ENCODE measurements at places on chromosomes 11 and 22. TPM values are rescaled to one million over a fixed set of nuclear protein-coding genes. Genes with fewer than 3 reads are reported as not detected.

Gene ZNF280A
- not detected for total RNA-seq

Gene OR51B4
- total RNA-seq: not detected

Gene FOLR3
- total RNA-seq: not detected

Gene TSPAN32
- not detected for total RNA-seq

DNA sequence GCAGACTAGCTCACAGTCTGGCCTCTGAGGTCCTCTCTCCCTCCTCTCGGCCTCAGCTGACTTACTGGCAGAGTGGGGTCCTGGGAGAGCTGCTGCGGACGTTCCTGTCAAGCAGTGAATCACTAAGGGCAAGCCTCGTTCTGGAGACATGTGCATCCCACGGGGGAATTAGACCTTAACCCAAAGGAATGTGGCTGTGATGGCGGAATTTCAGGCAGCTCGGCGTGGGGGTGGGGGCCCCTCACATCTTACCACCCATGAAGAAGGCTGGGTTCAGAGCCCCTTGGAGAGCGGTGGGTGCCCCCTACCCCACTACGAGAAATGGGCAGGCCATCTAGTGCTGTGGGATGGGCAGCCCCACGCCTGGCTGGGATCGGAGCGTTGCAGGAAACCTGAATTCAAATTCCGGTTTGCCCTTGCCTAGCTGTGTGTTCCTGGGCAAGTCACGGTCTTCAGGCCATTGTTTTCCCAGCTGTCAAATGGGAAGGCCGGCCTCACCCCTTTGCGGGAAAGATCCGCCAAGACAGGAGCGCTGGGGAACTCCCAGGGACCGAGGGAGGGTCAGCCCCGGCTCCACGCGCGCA is 554 bp downstream of the LRRC32 start:
- no peak for DNase-seq

GRCh38 chr11:2942872-2943710 is 13.9 kb upstream of the PHLDA2 start:
- DNase-seq: no peak

DNA sequence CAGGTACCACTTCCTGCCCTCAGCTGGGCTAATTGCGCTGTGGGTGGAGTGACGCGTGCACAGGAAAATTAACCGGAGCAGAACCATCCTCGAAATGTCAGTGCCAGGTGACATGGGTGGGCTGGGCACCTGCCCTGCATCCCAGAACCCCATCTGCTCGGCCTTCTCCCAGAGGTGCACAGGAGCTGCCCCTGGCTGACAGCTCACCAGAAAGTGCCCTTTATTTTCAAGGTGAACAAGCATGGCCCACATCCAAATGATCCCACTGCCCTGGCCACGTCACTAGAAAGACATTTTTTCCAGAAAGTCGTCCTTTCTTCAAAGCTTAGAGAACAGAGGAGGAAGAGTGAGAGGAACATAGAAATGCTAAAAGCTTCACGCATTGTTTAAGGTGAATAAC is 4.1 kb upstream of the ELFN2 start:
- no peak for DNase-seq

Gene APIP
- total RNA-seq: 30.9 TPM

Gene OR2AG1
- total RNA-seq: not detected

DNA sequence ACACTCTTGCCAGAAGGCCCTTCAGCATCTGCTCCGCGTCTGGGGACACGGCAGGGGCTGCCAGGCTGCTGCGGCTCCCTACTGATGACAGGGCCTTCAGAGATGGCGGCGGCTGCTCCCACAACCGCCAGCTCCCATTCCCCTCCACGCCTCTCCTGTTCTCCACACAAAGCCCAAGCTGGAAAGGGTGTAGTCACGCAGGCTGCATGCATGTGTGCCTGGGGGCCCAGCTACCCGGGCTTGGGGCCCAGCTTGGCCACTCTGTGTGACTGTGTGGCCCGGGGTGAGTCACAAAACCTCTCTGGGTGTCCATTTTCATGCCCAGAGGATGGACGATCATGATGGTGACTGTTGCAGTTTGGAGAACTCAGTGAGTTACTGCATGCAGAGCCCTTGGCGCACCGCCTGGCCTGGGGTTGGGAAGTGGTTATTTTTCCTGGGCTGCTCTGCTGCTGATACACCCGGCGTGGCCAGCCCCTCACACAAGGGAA is 31.7 kb upstream of the PARVB start:
- DNase-seq: no peak

- DNase-seq: no peak
Observed at GRCh38 chr11:72962084-72962483, 147.9 kb downstream of the ATG16L2 start.

GRCh38 chr11:44566952-44567875 is 1.8 kb downstream of the CD82 start:
- DNase-seq: no peak

DNA sequence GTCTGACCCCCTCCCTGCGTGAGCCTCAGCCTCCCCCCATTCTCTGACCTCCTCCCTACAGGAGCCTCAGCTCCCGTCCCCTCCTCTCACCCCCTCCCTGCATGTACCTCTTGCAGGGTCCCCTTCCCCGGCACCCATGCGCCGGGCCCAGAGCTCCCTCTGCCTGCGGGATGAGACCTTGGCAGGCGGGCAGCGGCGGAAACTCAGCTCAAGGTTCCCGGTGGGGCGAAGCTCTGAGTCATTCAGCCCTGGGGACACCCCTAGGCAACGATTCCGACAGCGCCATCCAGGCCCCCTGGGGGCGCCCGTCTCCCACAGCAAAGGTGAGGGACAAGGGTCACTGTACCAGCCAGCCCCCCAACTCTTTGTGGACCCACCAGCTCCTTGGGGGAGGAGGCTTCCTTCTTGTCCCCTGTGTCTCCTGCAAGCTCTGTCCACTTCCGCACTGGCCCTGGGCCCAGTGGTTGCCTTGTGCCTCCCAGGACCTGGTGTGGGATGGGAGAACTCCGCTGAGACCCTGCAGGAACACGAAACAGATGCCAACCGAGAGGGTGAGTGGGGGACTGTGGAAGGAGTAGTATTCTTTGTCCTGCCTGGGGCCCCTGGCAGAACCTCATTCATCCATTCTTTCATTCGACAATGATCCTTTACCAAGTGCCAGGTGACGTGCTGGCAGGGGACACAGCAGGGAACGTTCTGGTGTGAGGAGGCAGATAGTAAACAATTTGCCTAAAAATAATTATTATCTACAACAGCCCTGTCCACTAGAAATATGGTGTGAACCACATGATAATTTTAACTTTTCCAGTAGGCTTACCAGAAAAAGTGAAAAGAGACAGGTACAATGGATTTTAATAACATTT is 3.7 kb upstream of the RPS6KA4 start:
- peak; percentile 40 for DNase-seq

DNA sequence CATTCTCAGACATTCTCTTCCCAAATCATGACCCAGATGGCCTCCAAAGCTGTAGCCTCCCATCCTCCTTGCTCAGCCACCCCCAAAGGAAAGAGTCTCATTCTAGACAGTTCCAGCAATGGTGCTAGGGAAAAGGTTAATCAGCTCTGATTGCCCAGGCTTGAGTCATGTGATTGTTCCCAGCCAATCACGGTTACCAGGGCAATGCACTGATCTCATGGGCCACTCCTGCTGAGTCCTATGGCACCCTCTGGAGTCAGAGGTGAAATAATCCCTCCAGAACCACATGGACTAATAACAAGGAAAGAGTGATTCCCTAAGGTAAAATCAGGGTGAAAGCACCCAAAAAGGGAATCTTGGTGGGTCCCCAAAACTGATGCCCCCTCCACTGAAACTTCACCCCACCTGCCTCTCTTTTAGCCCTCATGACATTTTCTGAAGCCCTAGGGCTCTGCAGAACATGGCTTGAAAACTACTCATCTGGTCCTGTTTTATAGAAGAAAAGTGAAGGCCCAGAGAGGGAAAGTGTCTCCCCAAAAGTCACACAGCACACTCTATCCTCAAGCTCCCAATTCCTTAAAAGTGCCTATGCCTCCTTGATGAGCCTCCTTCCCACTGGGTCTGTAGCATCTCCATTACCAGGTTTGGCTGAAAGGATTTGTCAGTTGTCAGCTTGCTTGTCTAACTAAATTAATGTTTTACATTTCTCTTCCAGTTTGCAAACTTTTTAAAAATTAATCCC is 203.7 kb downstream of the MN1 start:
- DNase-seq: no peak

Gene APOA1
- total RNA-seq: 35.8 TPM

DNA sequence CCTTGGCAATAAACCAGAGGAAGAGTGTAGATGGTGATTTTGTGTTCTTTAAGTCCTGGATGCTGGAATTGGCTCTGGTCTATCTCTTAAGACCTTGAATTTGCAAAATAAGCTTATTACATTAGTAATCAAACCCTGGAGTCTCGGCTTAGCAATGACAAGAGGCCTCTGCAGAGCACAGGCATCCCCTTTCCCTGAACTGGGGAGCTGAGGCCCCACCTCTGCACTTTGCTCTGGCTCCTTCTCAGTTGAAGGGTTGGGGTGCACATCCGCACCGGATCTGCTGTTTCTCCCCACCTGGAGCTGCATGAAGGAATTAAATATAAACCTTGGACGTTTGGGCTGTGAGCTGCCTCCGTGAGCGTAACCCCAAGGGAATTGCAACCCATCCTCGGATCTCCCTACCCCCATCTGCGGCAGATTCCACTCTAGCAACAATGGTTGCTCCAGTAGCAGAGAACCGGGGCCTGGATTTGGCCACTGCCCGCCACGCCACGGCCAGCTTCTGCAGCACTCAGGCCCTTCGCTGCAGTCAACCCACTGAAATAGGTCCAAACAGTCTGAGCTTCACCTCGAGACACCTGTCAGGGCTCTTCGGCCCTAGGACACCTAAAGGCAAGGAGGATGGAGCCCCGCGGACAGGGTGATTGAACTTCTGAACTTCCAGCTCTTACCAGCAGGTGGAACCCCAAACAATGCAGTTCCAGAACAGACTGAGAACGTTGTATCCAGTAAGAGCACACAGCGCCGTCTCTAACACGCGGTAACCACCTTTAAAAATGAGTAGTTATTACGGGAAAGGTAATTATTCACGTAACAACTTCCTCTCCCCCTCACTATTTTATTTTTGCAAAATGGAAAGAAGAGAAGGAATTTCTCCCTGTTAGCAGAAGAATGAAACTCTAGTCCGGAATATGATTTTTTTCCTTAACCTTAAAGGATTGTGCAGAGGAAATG is 54.8 kb upstream of the CAPRIN1 start:
- DNase-seq: peak; percentile 63

Gene APOA5
- total RNA-seq: 1.0 TPM

Gene KRTAP5-10
- total RNA-seq: not detected

- DNase-seq: no peak
Observed at GRCh38 chr11:24855951-24856350, 359.1 kb downstream of the LUZP2 start.

- DNase-seq: peak; percentile 7
Observed at GRCh38 chr11:3093281-3094191, 36.3 kb upstream of the CARS1 start.

DNA sequence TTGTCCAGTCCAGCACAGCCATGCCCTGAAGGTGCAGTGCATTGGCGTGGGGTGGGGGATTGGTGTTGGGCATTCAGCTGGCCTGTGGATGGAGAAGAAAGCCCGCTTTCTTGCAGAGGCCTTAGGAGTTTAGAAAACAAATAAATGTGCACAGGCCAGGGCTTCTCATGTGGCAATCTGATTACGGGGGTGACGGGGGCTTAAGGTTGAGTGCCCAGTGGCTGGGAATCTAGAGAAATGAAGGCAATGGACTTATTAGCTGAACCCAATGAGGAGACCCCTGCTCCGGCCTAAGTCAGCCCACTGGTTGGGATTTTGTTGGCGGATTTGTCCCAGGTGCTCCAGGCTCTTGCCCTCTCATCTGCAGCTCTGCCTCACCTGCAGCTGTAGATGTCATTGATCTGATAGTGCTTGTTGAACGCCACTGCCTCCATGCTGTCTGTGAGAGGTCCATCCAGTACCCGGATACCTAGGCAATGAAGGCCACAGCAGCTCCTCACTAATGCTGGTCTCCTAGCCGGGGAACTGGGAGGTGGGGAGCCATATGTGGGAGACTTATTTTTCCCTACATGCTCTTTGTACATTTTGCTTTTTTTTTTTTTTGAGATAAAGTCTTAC is 6.2 kb downstream of the PCSK7 start:
- no peak for DNase-seq

- no peak for DNase-seq
Observed at GRCh38 chr11:92253945-92254344, 29.3 kb downstream of the FAT3 start.

GRCh38 chr11:113840932-113841664 is 34.3 kb downstream of the USP28 start:
- DNase-seq: no peak

Gene FKBP2
- 20.2 TPM for total RNA-seq

DNA sequence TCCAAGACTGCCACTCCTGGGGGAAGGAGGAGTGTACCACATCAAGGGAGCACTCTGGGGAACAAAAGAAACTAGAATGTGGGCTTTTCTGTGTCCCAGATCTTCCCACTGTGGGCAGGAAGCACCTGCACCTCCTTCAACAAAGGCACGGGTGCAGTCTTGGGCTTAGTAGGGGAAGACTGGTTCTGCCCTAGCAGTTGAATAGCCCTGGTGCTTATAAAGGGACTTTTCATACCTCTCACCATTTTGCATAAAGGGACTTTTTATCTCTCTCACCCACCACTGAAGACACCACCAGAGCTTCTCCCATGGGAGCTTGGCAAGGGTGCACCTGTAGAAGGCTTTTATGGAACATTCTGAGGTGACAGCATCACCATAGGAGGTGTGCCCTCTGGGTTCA is 65.8 kb upstream of the MS4A8 start:
- DNase-seq: no peak

Gene FAM181B
- 0.11 TPM for total RNA-seq

DNA sequence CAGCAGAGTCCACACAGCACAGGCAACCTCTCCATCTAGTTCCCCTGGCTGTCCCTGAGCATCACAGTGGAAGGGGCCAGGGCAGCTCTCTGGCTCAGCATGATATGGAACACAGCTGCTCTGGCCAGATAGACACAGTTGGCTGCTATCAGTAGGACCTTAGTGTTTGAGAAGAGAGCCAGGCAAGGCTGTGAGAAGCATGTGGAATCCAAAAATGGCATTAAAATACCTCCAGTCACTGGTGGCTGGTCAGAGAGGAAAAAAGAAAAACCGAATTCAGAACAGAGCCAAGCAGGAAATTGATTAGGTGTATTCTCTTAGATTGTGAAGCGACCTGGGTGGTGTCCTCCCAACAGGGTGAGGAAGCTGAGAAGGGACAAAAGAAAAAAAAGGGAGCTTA is 27.9 kb downstream of the SERPINH1 start:
- DNase-seq: no peak

Gene SLC7A4
- not detected for total RNA-seq

Gene TEX12
- total RNA-seq: 0.68 TPM

Gene BDNF
- 0.09 TPM for total RNA-seq

GRCh38 chr11:62830904-62831519 is 839 bp downstream of the STX5 start:
- DNase-seq: no peak

DNA sequence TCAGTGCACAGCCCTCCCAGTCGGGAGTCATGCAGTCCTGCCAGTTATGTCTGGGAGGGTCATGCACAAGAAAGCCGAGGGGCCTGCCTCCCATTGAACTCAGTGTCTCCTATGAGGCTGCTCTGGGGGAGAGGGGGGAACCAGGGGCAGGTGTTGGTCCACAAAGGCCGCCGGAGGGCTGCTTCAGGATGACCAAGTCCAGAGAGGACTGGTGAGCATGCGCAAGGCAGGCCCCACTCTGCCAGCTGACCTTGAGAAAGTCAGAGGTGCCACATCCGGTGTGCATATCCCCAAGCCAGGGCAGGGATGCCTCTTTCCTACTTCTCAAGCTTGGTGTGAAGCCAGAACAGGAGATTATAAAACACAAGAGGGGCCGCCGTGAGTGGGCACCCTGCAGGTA is 4.4 kb downstream of the SCN4B start:
- no peak for DNase-seq

Data from gastrocnemius medialis (tissue), 4 donors.